MCF 10A (cell line): ENCODE measurements at places on chromosomes 4 and X. TPM values are rescaled to one million over a fixed set of nuclear protein-coding genes. Genes with fewer than 3 reads are reported as not detected.

The TEX11 gene
- not detected in 2 replicates for total RNA-seq

The TMSB15A gene
- total RNA-seq = not detected in 2 replicates

The SPCS3 gene
- total RNA-seq = 126 and 169 TPM in 2 replicates

The ANXA10 gene
- total RNA-seq = not detected in 2 replicates

The CXCL1 gene
- total RNA-seq = 35.0 and 49.3 TPM in 2 replicates

The MAB21L2 gene
- total RNA-seq = not detected in 2 replicates

The OPRPN gene
- not detected in 2 replicates for total RNA-seq

The CFAP99 gene
- total RNA-seq = 0.16 TPM in 1 of 2 replicates, not detected in the other

The PDZD4 gene
- total RNA-seq = 0.29 TPM in 1 of 2 replicates, not detected in the other

The FGG gene
- 3.2 and 4.9 TPM in 2 replicates for total RNA-seq

The SRP72 gene
- total RNA-seq = 348 and 419 TPM in 2 replicates

The UCP1 gene
- not detected in 2 replicates for total RNA-seq

The ARHGEF9 gene
- 26.8 and 33.6 TPM in 2 replicates for total RNA-seq

DNA sequence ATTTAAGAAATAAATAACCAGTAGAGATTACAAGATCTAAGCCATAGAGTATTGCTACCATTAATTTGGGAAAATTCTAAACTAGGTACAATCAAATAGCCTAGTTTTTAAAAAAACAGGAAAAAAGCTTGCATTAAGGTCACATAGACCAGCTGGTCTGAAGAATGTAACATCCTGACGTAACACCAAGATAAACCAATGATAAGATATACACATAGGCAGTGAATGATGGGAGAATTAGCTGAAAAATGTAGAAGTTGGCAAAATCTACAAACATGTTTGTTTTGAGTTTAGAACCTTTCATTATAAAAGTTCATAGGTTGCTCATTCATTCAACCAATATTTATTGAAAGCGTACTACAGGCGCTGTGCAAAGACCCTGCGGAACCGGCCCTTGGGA, 120.0 kb downstream of the SH3RF1 start:
- H3K4me3 ChIP-seq = no peak overlapping the region
- DNase-seq = no peak
- peaks cover 17% of the 10 kb centered on the region for H3K36me3 ChIP-seq
- no peaks in the 10 kb centered on the region for H3K27me3 ChIP-seq
- H3K4me1 ChIP-seq = peaks cover 6% of the 10 kb centered on the region
- no peak overlapping the region for H3K27ac ChIP-seq

DNA sequence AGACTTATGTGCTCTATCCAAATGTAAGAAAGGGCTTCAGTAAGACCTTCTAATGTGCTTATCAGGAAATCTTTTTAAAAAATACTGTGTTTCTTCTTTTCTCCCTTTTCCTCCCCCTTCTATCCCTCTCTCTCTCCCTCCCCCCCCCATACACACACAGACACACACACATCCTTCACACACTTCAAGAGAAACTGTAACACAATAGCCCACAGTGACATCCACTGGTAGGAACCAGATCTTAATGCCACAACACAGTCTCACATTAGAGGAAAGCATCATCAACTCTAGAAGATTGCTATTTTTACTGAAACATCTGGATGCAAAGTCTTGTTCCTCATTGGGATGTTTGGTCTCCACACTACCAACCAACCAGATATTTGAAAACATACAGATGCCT, 4.6 kb downstream of the PCDH19 start:
- peaks cover 6% of the 10 kb centered on the region for H3K4me1 ChIP-seq
- DNase-seq = no peak
- H3K36me3 ChIP-seq = no peaks in the 10 kb centered on the region
- no peak overlapping the region for H3K27ac ChIP-seq

- H3K36me3 ChIP-seq = no peaks in the 10 kb centered on the region
- no peaks in the 10 kb centered on the region for H3K27me3 ChIP-seq
- H3K4me1 ChIP-seq = peaks cover 7% of the 10 kb centered on the region
- no peak for DNase-seq
- no peak overlapping the region for H3K4me3 ChIP-seq
These were observed 104.1 kb downstream of the INPP4B start for GRCh38 chr4:142741995-142742394.

- H3K4me1 ChIP-seq = no peaks in the 10 kb centered on the region
- no peak overlapping the region for H3K27ac ChIP-seq
- H3K36me3 ChIP-seq = no peaks in the 10 kb centered on the region
- H3K27me3 ChIP-seq = no peaks in the 10 kb centered on the region
These were observed 102.6 kb downstream of the FSTL5 start for GRCh38 chr4:162061214-162061613.

DNA sequence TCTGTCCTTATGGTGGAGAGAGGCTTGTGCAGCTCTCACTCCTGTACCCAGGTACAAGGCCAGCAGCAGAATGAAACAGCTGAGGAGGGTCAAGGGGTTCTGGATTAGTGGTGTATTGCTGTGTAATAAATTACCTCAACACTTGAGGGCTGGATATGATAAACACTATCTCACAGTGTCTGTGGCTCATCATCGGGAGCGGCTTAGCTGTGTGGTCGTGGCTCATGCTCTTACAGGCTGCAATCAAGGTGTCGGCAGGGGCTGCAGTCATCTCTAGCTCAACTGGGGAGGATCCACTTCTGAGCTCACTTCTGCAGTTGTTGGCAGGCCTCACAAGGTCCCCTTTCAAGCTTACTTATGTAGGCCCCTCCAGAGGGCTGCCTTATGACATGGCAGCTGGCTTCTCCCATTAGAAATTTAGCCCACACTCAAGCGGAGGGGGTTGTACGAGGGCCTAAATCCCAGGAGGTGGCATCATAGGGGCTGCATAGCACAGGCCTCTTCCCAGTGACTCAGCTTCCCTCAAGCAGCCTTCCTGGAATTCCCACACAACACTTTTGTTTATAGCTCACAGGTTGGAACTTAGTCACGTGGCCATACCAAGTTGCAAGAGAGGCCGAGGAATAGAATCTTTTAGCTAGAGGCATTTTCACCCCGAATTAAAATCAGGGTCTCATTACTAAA, 148.2 kb upstream of the RPS6KA3 start:
- DNase-seq = peak; percentile 6
- no peaks in the 10 kb centered on the region for H3K36me3 ChIP-seq
- H3K4me1 ChIP-seq = no peaks in the 10 kb centered on the region
- peaks cover 48% of the 10 kb centered on the region for H3K27me3 ChIP-seq
- H3K4me3 ChIP-seq = no peak overlapping the region
- no peak overlapping the region for H3K27ac ChIP-seq

GRCh38 chrX:73916931-73917667, 354.1 kb downstream of the CHIC1 start:
- H3K4me1 ChIP-seq = peaks cover 20% of the 10 kb centered on the region
- DNase-seq = peak; percentile 66
- H3K27me3 ChIP-seq = no peaks in the 10 kb centered on the region
- peak overlapping the region; percentile 90 for H3K27ac ChIP-seq
- H3K4me3 ChIP-seq = no peak overlapping the region
- no peaks in the 10 kb centered on the region for H3K36me3 ChIP-seq

GRCh38 chr4:176788248-176788647, 4.5 kb downstream of the VEGFC start:
- H3K27me3 ChIP-seq = no peaks in the 10 kb centered on the region
- H3K27ac ChIP-seq = no peak overlapping the region
- H3K4me3 ChIP-seq = no peak overlapping the region
- no peaks in the 10 kb centered on the region for H3K36me3 ChIP-seq
- peaks cover 31% of the 10 kb centered on the region for H3K4me1 ChIP-seq

GRCh38 chr4:165967486-165967885, 94.4 kb downstream of the TLL1 start:
- H3K27me3 ChIP-seq = no peaks in the 10 kb centered on the region
- peaks cover 40% of the 10 kb centered on the region for H3K4me1 ChIP-seq
- peak overlapping the region; percentile 4 for H3K27ac ChIP-seq
- H3K4me3 ChIP-seq = no peak overlapping the region

- no peaks in the 10 kb centered on the region for H3K27me3 ChIP-seq
- H3K4me1 ChIP-seq = peaks cover 21% of the 10 kb centered on the region
- H3K27ac ChIP-seq = peak overlapping the region; percentile 97
- DNase-seq = no peak
These were observed 63.5 kb downstream of the EVC start for GRCh38 chr4:5774416-5775036.

- no peak overlapping the region for H3K27ac ChIP-seq
- no peak overlapping the region for H3K4me3 ChIP-seq
- DNase-seq = no peak
- H3K27me3 ChIP-seq = no peaks in the 10 kb centered on the region
These were observed 23.3 kb downstream of the RNF150 start for GRCh38 chr4:141109983-141110382.

DNA sequence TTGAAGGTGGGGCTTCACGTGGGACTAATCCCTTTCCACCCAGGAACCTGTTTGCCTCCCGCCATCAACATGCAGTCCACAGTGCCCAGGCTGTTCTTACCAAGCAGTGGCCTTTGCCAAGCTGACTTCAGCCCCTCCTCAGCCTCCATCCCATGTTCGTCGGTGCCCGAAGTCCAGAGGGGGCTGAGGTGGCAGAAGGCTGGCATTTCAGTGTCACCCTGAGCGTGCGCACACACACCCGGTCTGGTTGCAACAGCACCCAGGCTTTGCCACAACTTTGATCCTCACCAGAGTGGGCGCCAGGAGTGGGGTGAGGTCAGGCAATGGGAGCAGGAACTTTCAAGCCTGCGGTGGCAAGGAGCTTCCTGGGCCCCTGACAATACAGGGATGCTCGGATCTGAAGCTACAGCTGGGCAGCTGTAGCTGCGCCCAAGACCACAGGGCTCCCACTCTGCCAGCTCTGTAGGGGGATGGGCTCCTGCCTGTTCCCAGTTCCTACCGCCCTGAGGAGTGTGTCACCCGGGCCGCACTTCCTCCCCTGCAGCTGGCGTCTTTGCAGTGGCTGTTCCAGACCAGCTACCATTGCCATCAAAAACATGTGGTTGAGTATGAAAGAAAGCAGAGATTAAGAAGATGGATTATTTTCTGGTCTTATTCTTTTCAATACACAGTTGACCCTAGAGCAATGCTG, 428.0 kb downstream of the EPHA5 start:
- H3K27ac ChIP-seq = no peak overlapping the region
- DNase-seq = no peak
- peaks cover 6% of the 10 kb centered on the region for H3K36me3 ChIP-seq
- no peaks in the 10 kb centered on the region for H3K4me1 ChIP-seq

- H3K4me1 ChIP-seq = peaks cover 8% of the 10 kb centered on the region
- H3K27me3 ChIP-seq = no peaks in the 10 kb centered on the region
- H3K4me3 ChIP-seq = no peak overlapping the region
- no peaks in the 10 kb centered on the region for H3K36me3 ChIP-seq
- no peak overlapping the region for H3K27ac ChIP-seq
These were observed 122.4 kb upstream of the GPM6A start for GRCh38 chr4:175934506-175934905.

- no peaks in the 10 kb centered on the region for H3K4me1 ChIP-seq
- peaks cover 11% of the 10 kb centered on the region for H3K27me3 ChIP-seq
- no peak overlapping the region for H3K27ac ChIP-seq
- no peak for DNase-seq
- no peak overlapping the region for H3K4me3 ChIP-seq
These were observed 93.2 kb upstream of the NKX1-1 start for GRCh38 chr4:1499465-1499864.

DNA sequence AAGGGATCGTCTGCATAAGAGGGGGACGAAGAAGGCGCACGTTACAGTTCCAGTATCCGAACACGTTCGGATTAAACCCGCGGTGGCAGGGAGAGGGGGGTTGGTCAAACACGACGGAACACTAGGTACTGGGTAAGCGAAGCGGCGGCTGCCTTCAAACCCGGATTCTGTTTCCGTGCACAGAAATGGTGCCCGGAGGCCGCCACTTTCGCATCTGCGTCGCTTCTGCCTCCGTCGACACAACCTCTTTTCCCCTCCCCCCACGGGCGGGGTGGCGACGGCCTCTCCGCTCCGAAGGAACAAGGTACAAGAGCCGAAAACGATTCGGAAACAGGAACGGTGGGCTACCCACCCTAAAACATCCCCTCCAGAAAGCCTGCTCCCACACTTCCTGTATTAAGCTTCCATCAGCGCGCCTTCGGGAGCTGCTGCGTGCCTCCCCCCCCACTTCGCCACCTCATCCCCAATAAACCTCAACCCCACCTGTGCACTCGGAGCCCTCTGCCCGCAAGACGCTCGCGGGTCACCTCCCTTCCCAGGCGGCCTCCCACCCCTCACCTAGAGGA, 667 bp downstream of the G3BP2 start:
- no peaks in the 10 kb centered on the region for H3K27me3 ChIP-seq
- H3K4me3 ChIP-seq = peak overlapping the region; percentile 93
- peaks cover 8% of the 10 kb centered on the region for H3K36me3 ChIP-seq
- peaks cover 33% of the 10 kb centered on the region for H3K4me1 ChIP-seq

DNA sequence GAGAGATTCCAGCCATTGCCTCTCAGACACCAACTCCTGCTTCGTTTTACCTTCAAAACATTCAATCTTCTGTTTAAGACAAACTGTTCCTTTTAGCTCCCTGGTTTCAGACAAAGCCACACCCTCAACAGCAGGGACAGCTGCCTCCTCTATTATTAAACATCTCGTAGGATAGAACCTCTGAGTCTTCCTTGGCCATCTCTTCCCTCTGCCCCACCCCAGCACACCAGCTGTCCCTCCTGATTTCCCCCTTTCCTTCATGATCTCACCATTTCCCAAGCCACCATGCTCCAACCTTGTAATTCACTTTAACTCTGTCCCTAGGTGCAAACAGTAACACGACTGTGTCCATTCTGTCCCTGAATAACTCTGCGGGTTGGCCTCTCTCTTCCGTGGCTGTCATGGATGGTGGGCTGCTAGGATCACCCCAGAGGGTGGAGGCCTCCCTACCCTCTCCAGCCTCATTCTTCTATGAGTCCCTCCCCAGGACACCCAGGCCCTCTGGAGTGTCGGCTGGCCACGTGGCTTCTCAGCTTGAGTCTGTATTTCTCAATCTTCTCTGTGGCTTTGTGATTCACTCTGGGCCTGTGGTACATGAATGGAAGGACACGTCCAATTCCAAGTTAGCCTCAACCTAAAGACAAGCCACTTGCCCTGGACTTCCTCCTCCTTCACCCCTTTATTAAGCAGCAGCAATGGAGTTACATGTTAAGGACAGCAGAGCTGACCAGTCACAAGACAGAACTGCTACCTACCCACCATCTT, 349.9 kb downstream of the FBXW7 start:
- H3K4me1 ChIP-seq = peaks cover 12% of the 10 kb centered on the region
- no peak overlapping the region for H3K4me3 ChIP-seq
- peak; percentile 48 for DNase-seq
- peak overlapping the region; percentile 17 for H3K27ac ChIP-seq

DNA sequence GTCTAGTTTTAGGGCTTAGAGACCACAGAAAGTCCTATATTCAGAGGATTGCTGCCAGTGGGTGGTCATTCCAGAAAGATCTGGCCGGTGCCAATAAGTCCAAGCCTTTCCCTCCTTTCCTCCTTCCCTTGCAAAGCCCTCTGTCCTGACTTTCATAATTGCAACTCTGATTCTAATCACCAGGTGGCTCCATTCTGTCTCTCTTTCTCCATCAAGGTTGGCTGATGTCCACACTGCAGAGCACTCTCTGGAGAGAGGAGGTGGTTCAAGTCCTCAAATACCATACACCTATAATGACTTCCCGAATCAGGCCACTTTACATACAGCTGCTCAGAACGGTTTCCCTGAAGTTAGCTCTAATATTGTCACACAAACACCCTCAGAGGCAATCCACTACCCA, 22.4 kb upstream of the ARMCX4 start:
- no peaks in the 10 kb centered on the region for H3K36me3 ChIP-seq
- H3K27ac ChIP-seq = no peak overlapping the region
- no peak overlapping the region for H3K4me3 ChIP-seq

DNA sequence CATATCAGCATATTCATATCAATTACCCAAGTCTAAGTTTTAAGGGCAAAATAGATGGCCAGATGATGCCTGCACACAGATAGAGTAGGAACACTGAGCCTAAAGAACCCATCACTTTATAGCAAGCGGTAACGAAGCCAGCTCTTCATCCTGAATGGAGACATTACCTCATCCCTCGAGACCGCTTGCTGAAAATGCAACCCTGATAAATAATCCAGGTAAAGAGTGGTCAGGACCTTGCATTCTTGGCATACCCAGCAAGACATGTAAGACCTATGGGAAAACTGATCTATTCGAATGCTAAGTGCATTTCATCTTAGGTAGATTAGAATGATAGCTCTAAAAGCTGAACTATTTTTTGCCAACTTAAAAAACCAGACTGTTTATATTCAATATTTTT, 25.3 kb downstream of the DCHS2 start:
- no peaks in the 10 kb centered on the region for H3K27me3 ChIP-seq
- DNase-seq = no peak
